Fibroblast of lung (primary cell): ENCODE measurements at places on chromosomes 5 and 9. TPM values are rescaled to one million over a fixed set of nuclear protein-coding genes. Genes with fewer than 3 reads are reported as not detected.

DNA sequence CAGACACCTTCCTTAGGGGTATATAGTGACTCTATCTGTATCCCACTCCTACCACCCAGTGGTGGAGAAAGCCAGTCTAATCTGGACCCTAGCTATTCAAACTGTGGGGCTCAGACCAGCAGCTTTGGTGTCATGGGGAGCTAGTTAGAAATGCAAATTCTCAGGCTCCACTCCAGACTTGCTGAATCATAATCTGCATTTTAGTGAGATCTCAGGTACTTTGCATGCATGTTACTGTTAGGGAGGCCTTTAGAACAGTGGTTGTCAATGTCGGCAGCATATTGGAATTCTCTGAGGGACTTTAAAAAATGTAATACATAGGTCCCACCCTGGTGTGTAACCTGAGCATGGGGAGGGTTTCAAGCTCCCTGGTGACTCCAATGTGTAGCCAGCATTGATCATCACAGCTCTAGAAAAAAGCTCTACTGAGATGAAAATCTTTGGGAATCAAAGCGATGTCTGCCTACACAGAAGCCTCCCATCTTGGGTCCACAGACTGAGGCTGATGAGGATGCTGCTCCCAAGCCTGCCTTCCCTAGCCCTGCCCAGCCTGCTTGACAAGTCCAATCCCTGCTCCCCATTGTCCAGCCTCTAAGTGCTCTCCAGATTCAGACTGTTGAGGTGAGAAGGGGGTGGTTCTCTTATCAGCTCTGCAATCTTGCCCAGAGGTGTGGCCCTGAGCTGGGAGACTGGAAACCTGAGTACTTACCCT lies 11.9 kb upstream of the GM2A start:
- no peak for DNase-seq
- no peaks in the 10 kb centered on the region for H3K4me1 ChIP-seq
- no peak overlapping the region for H3K27ac ChIP-seq
- H3K36me3 ChIP-seq = no peaks in the 10 kb centered on the region
- H3K27me3 ChIP-seq = peaks cover 5% of the 10 kb centered on the region
- H3K4me3 ChIP-seq = no peak overlapping the region

- H3K27ac ChIP-seq = no peak overlapping the region
- DNase-seq = no peak
- no peaks in the 10 kb centered on the region for H3K36me3 ChIP-seq
- H3K27me3 ChIP-seq = no peaks in the 10 kb centered on the region
- H3K4me3 ChIP-seq = no peak overlapping the region
Measured at GRCh38 chr5:61386045-61386800, 54.2 kb downstream of the ZSWIM6 start.

- H3K4me3 ChIP-seq = no peak overlapping the region
- no peaks in the 10 kb centered on the region for H3K27me3 ChIP-seq
- H3K36me3 ChIP-seq = no peaks in the 10 kb centered on the region
Measured at GRCh38 chr5:127609011-127609410, 39.9 kb upstream of the CTXN3 start.

DNA sequence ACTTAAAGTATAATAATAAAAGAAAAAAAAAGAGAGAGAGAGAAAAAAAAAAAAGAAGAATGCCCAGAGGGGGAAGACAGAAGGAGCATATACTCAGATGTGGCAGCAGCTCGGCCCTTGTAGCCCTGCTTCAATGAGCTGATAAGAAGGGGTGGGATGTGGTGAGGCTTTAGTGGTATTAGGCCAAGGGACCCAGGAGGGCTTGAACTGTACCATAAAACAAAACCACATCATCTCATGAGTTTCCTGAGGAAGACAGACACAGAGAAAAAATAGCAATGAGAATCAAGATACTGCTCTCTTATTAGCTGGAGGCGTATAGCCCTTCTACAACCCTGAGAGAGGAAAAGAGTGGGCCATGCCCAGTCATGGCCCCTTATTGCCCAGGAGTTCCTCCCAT lies 72.8 kb downstream of the SLC1A1 start:
- no peak overlapping the region for H3K4me3 ChIP-seq
- H3K27me3 ChIP-seq = no peaks in the 10 kb centered on the region
- no peaks in the 10 kb centered on the region for H3K4me1 ChIP-seq
- H3K27ac ChIP-seq = no peak overlapping the region
- H3K36me3 ChIP-seq = no peaks in the 10 kb centered on the region
- DNase-seq = no peak

DNA sequence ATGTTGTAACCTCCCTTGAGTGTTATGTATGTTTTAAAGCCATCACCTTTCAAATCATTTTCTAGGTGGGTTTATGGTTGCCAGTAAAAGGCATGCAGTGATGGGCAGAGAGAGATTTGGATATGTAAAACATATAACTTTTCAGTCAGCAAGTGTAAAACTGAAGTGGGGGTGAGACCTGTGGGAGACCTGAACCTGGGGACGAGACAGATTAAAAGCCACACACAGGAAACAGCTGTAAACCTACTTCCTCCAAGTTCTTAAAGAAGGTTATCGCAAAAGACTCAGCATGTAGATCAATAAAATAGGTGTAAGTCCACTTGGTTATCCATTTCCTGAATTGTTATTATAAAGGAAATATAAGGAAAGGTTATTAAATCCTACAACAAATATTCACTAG lies 76.6 kb downstream of the YIPF5 start:
- peaks cover 8% of the 10 kb centered on the region for H3K4me1 ChIP-seq
- H3K36me3 ChIP-seq = no peaks in the 10 kb centered on the region
- H3K27me3 ChIP-seq = no peaks in the 10 kb centered on the region
- H3K4me3 ChIP-seq = no peak overlapping the region

- H3K4me3 ChIP-seq = no peak overlapping the region
- no peaks in the 10 kb centered on the region for H3K27me3 ChIP-seq
- DNase-seq = no peak
- no peaks in the 10 kb centered on the region for H3K4me1 ChIP-seq
- H3K27ac ChIP-seq = no peak overlapping the region
Measured at GRCh38 chr5:5880077-5880763, 457.7 kb downstream of the ICE1 start.

- no peak for DNase-seq
- peaks cover 1% of the 10 kb centered on the region for H3K4me1 ChIP-seq
Measured at GRCh38 chr9:132237481-132237880, 75.6 kb downstream of the NTNG2 start.

GRCh38 chr9:10843151-10843550 lies 230.3 kb upstream of the PTPRD start:
- H3K4me3 ChIP-seq = no peak overlapping the region
- H3K4me1 ChIP-seq = no peaks in the 10 kb centered on the region
- no peaks in the 10 kb centered on the region for H3K36me3 ChIP-seq
- no peak overlapping the region for H3K27ac ChIP-seq
- DNase-seq = no peak

DNA sequence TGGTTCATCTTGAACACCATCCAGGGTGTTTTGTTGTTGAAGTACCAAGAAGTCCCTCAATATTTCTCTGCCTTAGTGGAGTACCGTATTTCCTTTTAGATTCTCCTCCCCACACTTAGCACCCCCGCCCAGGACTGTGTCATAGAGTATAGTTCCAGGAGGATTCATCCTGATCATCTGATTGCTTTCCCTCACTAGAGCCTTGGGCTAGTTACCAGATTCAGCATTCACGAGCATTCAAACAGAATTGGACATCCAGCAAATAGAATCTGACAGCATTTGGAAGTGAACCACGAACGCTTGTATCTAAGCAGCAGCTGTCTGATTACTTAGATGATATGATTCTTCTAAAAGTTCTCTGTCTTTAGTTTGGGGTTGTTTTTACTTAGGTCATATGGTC lies 248.1 kb upstream of the TAS2R1 start:
- H3K27ac ChIP-seq = no peak overlapping the region
- H3K27me3 ChIP-seq = no peaks in the 10 kb centered on the region
- no peak overlapping the region for H3K4me3 ChIP-seq
- no peak for DNase-seq
- no peaks in the 10 kb centered on the region for H3K4me1 ChIP-seq

GRCh38 chr5:1666812-1667588 lies 132.6 kb downstream of the MRPL36 start:
- no peaks in the 10 kb centered on the region for H3K36me3 ChIP-seq
- DNase-seq = no peak
- H3K4me1 ChIP-seq = no peaks in the 10 kb centered on the region
- H3K27ac ChIP-seq = no peak overlapping the region
- no peak overlapping the region for H3K4me3 ChIP-seq

DNA sequence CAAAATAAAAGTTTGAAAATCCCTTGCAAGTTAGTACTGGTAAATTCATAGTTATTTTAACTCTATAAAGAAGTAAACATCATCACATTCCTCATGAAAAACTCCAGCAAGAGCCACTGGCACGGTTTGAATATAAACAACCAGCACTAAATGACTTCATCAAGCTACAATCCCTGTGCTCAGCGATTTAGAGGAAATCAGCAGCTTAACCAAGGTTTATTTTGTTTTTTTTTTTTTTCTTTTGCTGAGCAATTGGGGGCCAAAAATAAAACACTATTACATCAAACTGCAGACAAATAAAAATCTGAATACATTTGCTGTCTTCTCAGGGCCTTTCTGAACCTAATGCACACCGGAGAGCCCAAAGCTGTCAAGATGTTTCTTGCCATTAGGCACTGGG lies 106.2 kb upstream of the SLC24A2 start:
- DNase-seq = peak; percentile 20
- H3K4me3 ChIP-seq = no peak overlapping the region
- H3K4me1 ChIP-seq = no peaks in the 10 kb centered on the region
- H3K27me3 ChIP-seq = no peaks in the 10 kb centered on the region

DNA sequence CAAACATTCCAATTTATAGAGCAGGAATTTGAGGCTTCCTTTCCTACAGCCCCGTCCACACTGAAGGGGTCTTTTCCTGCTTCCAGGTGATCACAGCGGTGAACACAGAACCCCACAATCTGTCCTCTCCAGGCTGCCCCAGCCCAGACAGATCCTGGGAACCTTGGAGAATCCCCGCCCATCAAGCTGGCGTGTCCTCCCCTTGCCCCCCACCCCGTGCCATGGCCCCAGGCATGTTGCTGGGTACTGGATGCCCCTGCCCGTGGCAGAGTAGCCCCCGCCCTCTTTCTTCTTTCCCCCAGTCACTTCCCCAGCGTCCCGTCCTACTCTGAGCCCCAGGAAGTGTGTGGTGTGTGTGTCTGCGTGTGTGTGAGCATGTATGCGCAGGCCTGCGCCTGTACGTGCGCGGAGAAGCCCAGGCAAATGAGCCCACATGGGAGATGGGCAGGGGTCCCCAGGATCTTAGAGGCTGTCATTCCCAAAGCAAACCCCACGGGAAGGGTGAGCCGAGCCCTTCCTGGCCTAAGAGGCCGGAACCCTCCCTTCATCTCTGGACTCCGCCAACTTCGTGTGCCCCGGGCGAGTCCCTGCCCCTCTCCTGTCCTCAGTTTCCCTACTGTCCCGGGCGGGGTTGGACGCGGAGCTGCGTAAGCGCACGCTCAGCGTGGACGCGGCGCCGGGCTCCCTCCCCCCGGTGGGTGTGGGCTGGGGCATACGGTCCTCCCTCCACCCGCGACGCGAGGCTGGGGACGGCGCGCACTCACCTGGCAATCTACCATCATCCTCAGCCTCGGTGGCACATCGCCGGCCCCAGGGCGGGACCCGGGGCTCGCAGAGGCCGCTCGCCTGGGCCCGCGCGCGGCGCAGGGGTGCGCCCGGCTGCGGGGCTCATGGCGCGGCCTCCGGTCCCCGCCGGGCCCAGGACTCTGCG lies 15.2 kb downstream of the GBGT1 start:
- peak; percentile 20 for DNase-seq
- peaks cover 11% of the 10 kb centered on the region for H3K4me1 ChIP-seq
- peak overlapping the region; percentile 82 for H3K27ac ChIP-seq
- no peaks in the 10 kb centered on the region for H3K27me3 ChIP-seq

- H3K36me3 ChIP-seq = peaks cover 4% of the 10 kb centered on the region
- no peak overlapping the region for H3K27ac ChIP-seq
- no peaks in the 10 kb centered on the region for H3K27me3 ChIP-seq
- DNase-seq = no peak
Measured at GRCh38 chr5:172118891-172119290, 69.1 kb downstream of the STK10 start.

- H3K4me3 ChIP-seq = no peak overlapping the region
- H3K36me3 ChIP-seq = no peaks in the 10 kb centered on the region
- no peaks in the 10 kb centered on the region for H3K27me3 ChIP-seq
- H3K4me1 ChIP-seq = no peaks in the 10 kb centered on the region
- DNase-seq = no peak
Measured at GRCh38 chr5:3220638-3221288, 374.9 kb upstream of the IRX1 start.

DNA sequence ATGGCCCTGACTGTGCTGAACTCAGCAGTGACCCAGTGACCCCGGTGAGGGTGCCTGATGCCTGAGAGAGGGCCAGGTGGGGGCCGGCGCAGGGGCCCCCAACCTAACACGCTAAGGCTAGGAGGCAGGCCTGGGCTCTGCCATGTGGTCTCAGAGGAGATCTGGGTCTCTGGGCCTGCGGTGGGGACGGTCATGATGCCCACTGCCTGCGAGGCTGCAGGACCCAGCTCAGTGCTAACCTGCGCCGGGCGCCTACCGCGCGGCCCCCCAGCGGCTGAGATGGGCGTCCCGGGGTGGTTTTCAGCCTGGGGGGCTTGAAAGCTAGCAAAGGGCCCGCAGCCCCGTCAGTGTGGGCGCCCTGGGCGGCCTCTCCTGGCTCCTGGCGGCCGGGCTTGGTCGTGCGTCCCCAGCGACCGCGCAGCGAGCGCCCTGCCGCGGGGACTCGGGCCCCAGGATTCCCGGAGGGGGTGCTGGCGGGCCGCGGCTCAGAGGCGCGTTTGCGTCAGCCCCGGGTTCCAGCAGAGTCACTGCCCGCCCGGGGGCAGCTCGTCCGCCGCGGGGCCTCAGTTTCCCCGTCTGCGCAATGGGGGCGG lies 2.5 kb downstream of the EGFL7 start:
- no peaks in the 10 kb centered on the region for H3K4me1 ChIP-seq
- no peak overlapping the region for H3K27ac ChIP-seq
- H3K27me3 ChIP-seq = peaks cover 3% of the 10 kb centered on the region
- no peaks in the 10 kb centered on the region for H3K36me3 ChIP-seq

GRCh38 chr5:117691081-117691870 lies 1116.7 kb upstream of the SEMA6A start:
- H3K27me3 ChIP-seq = no peaks in the 10 kb centered on the region
- no peak overlapping the region for H3K4me3 ChIP-seq
- DNase-seq = peak; percentile 23
- H3K4me1 ChIP-seq = no peaks in the 10 kb centered on the region
- no peak overlapping the region for H3K27ac ChIP-seq
- H3K36me3 ChIP-seq = no peaks in the 10 kb centered on the region

DNA sequence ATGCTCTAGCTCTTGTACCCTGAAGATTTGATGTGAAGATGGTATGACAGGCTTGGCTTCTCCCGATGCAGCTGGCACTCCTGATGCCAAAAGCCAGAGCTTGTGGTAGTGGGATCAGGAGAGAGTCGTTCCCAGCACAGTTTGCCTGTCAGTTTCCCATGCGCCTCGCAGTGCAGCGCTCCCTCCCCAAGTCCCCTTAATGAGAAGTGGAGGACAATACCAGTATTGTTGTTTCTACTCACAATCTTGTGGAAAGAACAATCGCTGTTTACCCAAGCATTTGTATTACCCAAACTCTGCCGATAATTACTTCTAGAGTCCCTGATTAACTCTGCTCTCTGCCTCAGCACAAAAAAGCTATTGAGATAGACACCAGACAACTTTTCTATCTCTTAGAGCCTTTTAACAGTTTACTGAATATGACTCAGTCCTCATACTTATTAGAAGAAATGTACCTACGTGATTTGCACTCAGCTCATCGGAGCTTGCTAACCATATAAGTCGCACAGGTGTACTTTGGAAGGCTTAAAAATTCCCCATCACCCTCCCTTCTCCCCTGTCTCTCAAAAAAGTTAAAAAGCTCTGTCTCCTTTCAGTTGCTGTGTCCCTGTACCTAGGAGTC lies 283.2 kb upstream of the TMEM161B start:
- no peak overlapping the region for H3K4me3 ChIP-seq
- no peaks in the 10 kb centered on the region for H3K36me3 ChIP-seq
- H3K27ac ChIP-seq = no peak overlapping the region
- no peaks in the 10 kb centered on the region for H3K27me3 ChIP-seq
- DNase-seq = no peak

SPINK4 gene
- not detected in 2 replicates for total RNA-seq

CNTNAP3 gene
- under 0.01 TPM in 1 of 2 replicates, not detected in the other for total RNA-seq

CCDC183 gene
- 0.99 and 1.0 TPM in 2 replicates for total RNA-seq

ARHGEF39 gene
- total RNA-seq = under 0.01 and 0.66 TPM in 2 replicates

GPR150 gene
- total RNA-seq = under 0.01 and 0.33 TPM in 2 replicates
